ENCODE measurements at places on chromosomes 3 and 15.

- no peak for DNase-seq
Observed at GRCh38 chr3:155110996-155111901, 31.1 kb downstream of the MME start.

- DNase-seq: no peak
Observed at GRCh38 chr3:195612075-195612800, 28.5 kb upstream of the APOD start.

- no peak for DNase-seq
Observed at GRCh38 chr15:55742927-55743728, at the start of gene PRTG. PRTG (minus strand) TSS chr15:55743152; CDS start chr15:55742931, 221 bp downstream.

DNA sequence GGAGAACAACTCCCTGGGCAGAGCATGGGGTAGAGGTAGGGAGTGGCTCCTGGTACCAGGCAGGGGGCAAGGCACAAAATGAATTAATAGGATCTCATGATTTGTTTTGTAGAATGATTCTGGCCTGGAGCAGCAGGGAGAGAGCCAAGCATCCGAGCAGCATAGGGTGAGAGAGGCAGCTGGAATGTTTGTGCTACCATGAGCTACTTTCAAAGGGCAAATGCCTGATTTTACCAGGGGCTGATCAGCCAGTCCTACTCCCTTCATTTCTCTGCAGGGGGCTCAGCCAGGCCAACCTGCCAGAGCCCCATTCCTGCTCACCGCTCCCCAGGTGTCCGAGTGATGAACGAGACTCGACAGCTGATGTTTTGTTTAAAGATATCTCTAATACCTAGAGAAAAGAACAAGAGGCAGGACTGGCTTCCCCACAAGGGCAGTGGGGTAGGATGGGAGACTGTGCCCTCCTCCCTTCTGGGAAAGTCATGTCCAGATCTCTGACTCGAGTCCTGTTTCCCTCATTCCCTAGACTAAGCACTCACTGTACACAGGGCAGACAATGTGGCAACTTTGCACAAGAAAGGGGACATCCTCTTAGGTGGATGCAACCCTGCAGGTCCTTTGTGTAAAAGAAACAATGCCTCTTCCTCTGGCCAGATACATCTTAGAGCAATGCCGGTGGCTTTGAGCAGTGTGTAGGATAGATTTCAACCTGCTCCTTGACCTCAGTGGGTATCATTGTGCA lies 12.9 kb downstream of the DUOX2 start:
- no peak for DNase-seq

DNA sequence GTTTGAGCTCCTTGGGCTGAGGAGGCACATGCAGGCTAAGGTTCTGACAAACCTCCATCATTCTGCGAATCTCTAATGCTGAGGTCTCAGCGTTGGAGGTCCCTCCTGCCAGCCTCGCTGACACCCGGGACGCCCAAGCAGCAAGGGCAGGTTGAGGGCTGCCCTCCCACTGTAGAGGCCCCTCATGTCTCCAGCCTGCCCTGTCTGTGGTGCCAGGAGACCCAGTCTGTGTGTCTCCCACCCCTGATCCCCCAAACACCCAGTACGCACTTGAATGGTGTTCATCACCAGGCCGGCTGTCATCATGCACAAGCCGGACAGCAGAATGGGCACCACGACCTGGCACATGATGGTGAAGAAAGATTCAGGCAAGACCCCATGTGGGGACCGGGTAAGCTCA lies 27.8 kb downstream of the SLC41A3 start:
- no peak for DNase-seq

All from activated naive CD4-positive, alpha-beta T cell (primary cell).